HS-5 (cell line): ENCODE measurements at places on chromosomes 1 and 21.
A peak's percentile ranks its signal among the peaks of the same experiment; 100 is the strongest.

DNA sequence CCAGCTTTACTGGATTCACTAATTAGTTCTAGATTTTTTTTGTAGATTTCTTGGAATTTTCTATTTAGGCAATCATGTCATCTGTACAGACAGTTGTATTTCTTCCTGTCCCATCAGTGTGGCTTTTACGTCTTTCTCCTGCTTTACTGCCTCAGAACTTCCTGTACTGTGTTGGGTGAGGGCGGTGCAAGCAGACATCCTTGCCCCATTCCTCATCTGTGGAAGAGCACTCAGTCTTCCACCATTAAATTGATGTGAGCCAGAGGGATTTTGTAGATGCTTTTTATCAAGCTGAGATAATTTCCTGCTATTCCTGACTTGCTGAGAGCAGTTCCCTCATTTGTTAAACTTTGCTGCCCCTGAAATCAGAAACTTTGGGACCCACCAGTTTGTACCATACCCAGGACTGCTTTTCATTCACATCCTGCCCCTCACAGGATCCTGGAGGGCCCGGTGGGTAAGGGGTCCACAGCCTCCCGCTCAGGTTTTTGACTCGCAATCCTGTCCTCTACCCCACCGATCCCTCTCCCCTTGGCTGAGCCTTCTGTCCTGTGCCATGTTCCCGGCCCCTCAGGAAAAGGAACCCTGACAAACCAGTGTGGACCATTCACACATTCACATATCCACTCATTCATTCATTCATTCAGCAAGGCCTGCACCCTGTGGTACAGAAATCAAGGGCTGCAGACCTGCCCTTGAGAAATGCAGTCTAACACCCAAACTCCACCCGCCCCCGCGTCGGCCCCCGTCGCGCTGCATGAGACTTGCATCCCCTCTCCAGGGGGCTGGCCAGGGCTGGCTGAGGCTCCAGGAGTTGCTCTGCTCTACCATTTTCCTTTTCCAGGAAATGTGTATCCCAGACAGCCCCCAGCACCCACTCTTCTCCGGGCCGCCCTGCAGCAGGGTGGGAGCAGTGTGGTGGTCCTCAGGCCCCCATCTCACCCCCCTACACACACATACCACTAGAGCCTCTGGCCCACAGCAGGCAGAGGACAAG, 246.5 kb upstream of the VAMP3 start:
- no peak for DNase-seq

DNA sequence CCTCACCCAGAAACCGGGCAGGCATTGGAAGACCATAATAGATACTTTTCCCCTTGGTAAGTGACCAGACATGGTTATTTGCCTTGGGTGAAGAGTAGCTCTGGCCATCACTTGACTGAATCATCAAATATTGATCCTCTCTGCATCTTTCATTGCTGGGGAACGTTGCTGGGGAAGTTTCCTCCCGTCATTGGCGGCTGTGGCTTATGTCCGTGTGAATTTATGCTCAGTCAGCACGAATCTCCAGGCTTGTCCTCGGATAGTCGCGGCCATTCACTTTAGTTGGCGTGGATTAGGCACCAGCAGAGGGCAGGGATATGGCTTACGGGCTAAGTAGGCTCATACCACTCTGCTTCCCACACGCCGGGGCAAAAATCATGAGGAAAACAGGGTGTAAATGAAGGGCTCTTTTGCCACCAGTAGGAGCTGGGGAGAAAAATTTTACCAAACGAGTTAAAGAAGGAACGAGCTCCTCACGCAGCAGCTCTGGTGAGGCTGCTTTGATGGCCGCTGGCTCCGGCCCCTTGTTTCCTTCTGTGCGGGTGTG, 473.4 kb downstream of the CAMTA1 start:
- no peak for DNase-seq

- no peak for DNase-seq
These were observed 27.1 kb downstream of the CFAP57 start for GRCh38 chr1:43199093-43199726.

DNA sequence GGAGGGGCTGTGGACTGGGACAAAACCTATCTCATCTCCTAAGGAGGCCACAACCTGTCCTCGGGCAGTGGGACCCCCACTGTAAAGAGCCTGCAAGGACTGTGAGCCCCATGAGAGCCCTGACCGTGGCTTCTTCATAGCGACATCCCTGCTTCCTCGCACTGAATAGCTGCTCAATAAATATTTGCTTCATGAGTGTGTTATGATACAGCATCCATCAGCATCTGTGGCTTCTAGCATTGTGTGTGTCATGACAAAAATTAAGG, 40.5 kb upstream of the CSF3R start:
- DNase-seq = no peak

DNA sequence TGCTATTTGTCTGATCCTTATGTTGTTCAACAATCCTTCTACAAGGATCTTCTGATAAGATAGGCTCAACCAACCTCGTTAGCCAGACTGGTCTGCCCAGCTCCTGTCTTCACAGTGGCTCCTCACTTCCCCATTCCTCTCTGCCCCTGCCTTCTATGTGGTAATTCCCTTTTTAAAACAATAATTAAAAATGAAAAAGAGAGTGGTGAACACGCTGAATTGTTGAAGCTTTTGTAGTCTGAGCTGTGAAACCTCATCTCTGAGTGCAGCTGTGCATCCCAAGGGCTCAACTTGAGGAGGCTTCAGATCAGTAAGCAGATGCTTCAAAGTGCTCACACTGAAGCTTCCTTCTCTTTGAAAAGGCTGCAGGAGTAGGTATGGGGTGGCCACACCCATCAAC, 70.7 kb upstream of the JUN start:
- no peak for DNase-seq

- no peak for DNase-seq
These were observed 1.1 kb downstream of the IKBKE start for GRCh38 chr1:206471415-206471801.

- no peak for DNase-seq
These were observed 2.7 kb downstream of the NSUN4 start for GRCh38 chr1:46343351-46343695.

DNA sequence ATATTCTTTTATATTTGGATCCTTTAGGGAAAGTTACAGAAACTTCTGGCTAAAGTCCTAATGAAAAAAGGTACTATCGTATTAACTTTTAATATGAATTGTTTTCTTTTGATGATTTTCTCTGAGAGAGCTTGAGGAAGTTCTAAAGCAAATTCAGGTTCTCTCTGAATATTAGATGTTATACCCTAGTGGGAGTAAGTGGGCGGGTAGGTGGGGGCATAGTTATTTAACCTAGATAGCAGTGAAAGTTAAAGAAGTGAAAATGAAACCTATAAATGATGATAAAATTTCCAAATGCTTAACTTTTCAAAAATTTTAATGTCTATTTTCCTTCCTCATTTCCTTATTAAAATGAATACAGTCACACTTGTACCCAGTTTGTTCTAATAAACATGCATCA, 26.2 kb upstream of the B3GALT2 start:
- DNase-seq = no peak

DNA sequence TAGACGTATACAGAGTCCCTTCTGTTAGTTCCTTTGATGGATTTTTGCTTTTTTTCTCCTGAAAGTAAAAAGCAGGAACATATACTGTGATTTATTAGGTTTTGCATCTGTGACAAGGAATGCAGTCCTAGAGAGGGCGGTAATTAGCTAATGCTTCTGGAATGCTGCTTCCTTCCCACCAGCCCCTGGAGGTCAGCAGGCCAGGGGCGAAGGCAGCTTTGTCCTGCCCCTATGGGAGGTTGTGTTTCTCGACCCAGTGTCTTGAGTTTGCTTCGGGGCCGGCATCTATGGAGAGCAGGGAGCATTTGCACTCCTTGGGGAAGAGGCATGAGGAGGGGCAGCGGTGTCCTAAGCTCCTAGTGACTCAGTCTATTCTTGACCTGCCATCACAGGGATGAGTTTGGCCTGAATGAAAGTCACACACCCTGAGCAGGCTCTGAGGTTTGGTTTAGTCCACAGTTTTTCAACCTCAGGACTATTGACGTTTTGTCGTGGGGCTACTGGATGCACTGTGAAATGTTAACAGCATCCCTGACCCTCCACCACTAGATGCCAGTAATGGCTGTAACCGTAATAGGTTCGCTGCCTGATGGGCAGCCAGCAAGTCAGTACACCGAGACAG, 85.0 kb upstream of the KCNJ15 start:
- DNase-seq = peak; percentile 51

DNA sequence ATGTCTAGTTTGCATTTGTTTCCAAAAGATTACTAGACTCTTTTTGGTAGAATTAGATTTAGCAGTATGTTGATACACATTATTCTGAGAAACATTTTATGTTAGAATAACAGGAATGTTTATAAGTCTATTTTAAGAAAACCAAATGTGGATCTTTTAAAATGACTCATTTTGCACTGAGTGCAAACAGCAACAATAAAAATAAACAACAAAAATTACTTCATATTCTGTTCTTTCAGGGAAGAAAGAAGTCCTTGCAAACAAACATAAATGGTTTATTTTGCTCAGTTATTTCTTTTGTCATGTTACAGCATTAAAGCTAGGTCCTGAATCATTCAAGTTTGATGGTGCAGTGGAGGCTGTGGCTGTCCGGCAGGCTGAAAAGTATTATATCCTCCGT, 106.8 kb upstream of the TENT5C start:
- no peak for DNase-seq

DNA sequence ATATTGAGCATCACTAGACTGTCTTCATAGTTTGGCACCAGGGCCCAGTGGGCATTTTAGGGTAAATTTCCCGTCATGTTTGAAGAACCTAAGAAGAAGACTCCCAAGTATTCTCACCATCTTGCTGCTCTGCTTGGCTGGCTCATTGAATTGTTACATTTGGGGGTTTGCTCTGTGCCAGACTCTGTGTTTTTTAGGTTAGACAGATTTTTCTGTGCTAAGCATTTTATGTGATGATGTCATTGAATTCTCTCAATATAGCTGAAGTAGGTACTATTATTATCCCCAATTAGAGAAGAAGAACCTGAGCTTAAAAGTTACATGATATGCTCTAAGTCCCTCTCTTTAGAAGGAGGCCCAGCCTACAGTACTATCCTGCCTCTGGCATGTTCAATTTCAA, 28.0 kb upstream of the DNASE2B start:
- no peak for DNase-seq

DNA sequence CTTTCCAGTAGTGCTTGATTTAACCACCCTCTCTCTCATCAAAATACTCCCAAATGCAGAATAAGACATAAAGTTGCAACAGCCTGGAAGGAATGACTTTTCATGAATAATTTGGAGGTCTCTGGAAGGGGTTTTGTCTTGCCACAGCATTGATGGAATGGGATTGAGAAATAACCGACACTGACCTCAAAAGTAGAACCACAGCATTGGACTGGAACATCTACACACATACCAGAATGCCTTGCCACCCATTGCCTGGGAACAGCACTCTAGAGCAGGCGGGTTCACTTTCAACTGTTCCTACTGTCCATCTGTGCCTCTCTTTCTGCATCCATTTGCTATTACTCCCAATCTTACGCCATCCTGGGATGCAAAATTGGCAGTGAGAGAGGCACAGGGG, 149.1 kb upstream of the USP24 start:
- DNase-seq = no peak

GRCh38 chr1:6535214-6535613, 19.1 kb downstream of the NOL9 start:
- no peak for DNase-seq

GRCh38 chr1:65009724-65010420, 43.5 kb upstream of the JAK1 start:
- no peak for DNase-seq

DNA sequence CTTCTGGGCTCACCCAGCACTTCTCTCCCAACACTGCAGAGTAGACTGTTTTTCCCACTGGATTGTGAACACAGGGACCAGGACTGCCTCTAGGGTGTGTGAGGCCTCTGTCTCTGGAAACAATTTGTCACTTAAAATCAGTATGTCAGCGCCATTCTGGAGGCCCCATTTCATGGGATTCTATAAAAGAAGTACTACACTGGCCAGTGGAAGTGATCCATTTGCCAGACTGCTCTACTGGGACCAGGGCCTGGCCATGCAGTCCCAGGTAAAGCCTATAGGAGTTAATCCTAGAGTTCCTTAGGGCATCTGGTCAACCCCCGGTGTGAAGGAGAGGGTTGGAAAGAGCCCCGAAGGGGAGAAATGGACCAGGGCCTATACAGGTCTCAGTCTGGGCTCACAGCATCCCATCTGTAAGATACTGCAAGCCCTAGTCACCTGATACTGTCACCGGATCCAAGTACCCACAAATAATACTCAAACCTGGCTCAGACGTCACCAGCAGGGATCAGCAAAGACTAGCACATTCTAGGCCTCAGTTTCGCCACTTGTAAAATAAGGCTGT, 245.0 kb downstream of the FOXD2 start:
- DNase-seq = no peak

DNA sequence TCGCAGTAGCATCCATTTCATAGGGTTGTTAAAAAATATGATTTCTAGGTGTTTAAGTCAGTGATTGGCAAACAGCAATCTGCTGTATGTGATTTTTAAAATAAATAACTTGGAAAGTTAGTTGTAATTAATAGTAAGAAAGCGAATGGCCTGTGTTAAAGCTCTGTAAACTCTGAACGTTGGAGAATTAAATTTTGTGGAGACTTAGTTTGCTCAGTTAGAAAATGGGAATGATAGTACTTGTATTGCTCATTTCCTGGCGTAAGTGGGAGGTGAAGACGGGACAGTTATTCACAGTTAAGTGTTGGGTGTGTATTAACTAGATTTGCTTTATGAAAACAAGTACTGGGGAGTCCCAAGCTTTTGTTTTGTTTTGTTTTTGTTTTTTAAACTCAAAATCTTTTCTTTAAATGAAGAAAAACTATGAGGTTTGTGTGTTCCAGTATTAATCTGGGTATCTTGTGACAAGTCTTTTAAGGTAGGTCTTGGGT, 995 bp downstream of the CACYBP start:
- DNase-seq = no peak
